IMR-90 (cell line): ENCODE measurements at places on chromosomes 3 and 15. TPM values are rescaled to one million over a fixed set of nuclear protein-coding genes. Genes with fewer than 3 reads are reported as not detected.

GRCh38 chr3:189954733-189955665, 165.7 kb downstream of the P3H2 start:
- no peak overlapping the region for H3K4me3 ChIP-seq
- no peaks in the 10 kb centered on the region for H3K27me3 ChIP-seq
- H3K27ac ChIP-seq = no peak overlapping the region
- DNase-seq = no peak
- H3K36me3 ChIP-seq = peaks cover 2% of the 10 kb centered on the region; the same call in 1 of the 2 replicates
- H3K4me1 ChIP-seq = no peaks in the 10 kb centered on the region

The GP9 gene
- polyA plus RNA-seq = not detected in 2 replicates

GRCh38 chr3:16329826-16330129, 64.8 kb downstream of the OXNAD1 start:
- DNase-seq = no peak
- no peak overlapping the region for H3K4me3 ChIP-seq
- H3K27ac ChIP-seq = no peak overlapping the region
- peaks cover 5% of the 10 kb centered on the region; the same call in 1 of the 2 replicates for H3K4me1 ChIP-seq

GRCh38 chr3:43389388-43390254, 103.3 kb downstream of the SNRK start:
- no peaks in the 10 kb centered on the region for H3K27me3 ChIP-seq
- peak; percentile 88 for DNase-seq
- H3K27ac ChIP-seq = peak overlapping the region; percentile 59
- peaks cover 11% of the 10 kb centered on the region for H3K4me1 ChIP-seq
- no peak overlapping the region for H3K4me3 ChIP-seq

The AMIGO3 gene
- polyA plus RNA-seq = 1.5 and 2.7 TPM in 2 replicates

- H3K27me3 ChIP-seq = peaks cover 26% of the 10 kb centered on the region
- no peak for DNase-seq
- H3K27ac ChIP-seq = no peak overlapping the region
- no peaks in the 10 kb centered on the region for H3K36me3 ChIP-seq
- H3K4me3 ChIP-seq = no peak overlapping the region
Measured at GRCh38 chr3:198070871-198071270, 110.9 kb downstream of the LMLN start.

- H3K36me3 ChIP-seq = no peaks in the 10 kb centered on the region
- H3K27me3 ChIP-seq = no peaks in the 10 kb centered on the region
- H3K4me1 ChIP-seq = no peaks in the 10 kb centered on the region
- H3K4me3 ChIP-seq = no peak overlapping the region
- DNase-seq = peak; percentile 41
Measured at GRCh38 chr15:88238618-88239430, 17.7 kb downstream of the NTRK3 start.

DNA sequence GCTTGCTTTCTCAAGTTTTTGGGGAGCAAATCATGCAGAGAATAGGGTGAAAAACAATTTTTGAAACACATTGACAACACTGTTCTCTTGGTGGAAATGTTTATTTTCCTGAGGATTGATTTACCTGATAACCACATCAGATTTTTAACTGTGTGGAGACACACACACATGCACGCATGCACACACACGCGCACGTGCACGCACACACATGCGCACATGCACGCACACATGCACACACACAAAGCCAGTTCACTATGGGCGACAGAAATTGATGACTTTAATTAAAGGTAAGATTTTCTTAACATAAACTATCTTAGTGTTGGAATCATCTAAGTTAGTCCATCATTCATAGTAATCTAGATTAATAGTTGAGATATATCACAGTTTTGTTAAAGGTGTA, 15.3 kb downstream of the LMLN start:
- no peaks in the 10 kb centered on the region for H3K27me3 ChIP-seq
- no peak overlapping the region for H3K27ac ChIP-seq
- no peaks in the 10 kb centered on the region for H3K36me3 ChIP-seq
- no peak overlapping the region for H3K4me3 ChIP-seq
- DNase-seq = no peak
- H3K4me1 ChIP-seq = no peaks in the 10 kb centered on the region

- no peaks in the 10 kb centered on the region for H3K27me3 ChIP-seq
- no peaks in the 10 kb centered on the region for H3K4me1 ChIP-seq
- no peak overlapping the region for H3K27ac ChIP-seq
- no peak for DNase-seq
Measured at GRCh38 chr15:94524565-94524964, 293.2 kb downstream of the MCTP2 start.

DNA sequence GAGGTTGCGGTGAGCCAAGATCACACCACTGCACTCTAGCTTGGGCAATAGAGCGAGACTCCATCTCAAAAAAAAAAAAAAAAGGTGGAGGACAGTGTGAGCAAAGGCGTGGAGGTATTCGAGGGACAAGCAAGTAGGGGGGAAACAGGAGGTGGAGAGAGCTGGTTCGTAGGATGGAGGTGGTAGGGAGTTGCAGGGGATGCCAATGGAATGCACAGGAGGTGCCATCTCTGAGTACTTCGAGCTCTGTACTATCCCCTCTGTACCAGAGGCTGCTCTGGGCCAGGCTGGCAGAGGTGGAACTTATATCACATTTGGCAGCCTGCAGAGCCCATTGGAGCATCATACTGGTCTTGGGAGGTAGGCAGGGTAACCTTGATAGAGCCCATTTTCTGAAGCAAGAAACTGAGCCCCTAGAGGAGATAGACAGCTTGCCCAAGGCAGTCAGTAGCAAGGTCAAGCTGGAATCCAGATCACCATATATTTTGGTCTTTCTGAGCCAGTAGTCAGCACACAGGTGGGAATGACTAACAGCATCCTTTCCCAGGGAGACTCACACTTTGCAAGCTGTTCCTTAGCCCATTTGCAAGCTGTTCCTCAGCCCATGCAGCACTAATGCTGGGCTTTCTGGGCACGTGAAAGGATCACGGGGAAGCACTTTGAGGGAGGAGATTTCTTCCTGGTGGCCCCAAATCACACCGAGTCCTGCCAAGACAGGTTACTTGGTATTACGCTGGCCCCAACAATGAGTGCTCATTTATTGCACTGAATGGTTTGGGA, 9.2 kb upstream of the CCDC33 start:
- no peaks in the 10 kb centered on the region for H3K36me3 ChIP-seq
- H3K4me3 ChIP-seq = no peak overlapping the region
- H3K4me1 ChIP-seq = no peaks in the 10 kb centered on the region
- peaks cover 66% of the 10 kb centered on the region for H3K27me3 ChIP-seq

DNA sequence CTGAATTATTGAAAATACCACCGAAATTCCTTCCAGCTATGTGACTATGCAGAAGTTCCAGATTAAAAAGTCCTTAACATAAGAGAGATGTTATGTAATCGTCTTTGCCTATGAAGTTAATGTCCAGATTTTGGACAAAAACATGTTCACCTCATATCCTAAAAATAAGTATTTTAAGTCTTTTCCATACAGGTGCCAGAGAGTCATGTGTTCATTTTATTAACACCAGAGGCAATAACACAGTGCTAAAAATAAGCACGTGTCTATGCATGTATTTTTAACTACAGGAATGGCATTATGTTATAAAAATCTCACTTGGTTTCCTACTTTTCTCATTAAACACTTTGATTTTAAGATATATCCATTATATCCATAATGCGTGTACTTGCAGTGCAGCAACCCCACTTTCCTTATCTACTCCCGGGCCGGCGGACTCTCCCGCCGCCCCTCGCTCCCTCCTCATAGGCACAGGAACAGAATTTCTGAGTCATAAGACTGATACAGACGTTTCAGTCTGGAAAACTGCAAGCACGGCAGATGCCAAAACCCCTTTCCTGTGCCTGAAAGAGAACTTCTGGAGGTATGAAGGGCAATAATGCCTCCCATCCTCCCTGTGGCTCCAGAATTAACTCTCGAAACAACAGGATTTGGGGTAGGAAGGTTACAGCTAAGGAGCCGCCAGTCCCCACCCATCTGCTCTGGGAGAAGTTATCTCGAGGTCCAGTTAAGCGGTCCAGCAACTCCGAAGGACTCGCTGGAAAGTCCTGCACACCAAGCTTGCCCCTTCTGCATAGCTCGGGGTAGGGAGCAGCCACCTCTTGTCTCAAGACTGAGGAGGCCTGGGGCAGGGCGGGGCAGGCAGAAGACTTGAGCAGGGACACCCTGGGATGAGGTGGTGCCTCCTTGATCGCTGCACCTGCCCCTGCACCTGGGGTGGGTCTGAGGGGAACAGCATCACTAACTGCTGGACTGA, 22.3 kb upstream of the PSTPIP1 start:
- no peaks in the 10 kb centered on the region for H3K36me3 ChIP-seq
- H3K27me3 ChIP-seq = peaks cover 40% of the 10 kb centered on the region
- no peak overlapping the region for H3K4me3 ChIP-seq
- H3K27ac ChIP-seq = no peak overlapping the region
- DNase-seq = peak; percentile 42

DNA sequence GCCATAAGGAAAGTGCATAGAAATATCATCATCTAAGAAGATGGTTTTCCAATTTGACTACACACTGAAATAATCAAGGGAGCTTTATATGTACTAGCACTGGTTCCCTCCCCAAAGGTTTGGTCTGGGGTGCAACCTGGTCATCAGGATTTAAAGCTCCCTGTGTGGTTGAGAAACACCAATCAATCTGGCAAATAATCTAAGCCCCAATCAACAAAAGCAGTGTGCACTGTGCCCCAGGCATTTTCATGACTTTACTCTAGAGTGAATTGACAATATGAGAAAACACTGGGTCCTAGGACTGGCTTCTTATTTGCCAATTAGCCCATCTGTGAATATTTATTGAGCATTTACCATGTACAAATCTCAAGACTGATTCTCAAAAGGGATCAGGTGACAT, 255.1 kb downstream of the MEIS2 start:
- no peaks in the 10 kb centered on the region for H3K36me3 ChIP-seq
- DNase-seq = no peak
- H3K27me3 ChIP-seq = no peaks in the 10 kb centered on the region
- no peak overlapping the region for H3K27ac ChIP-seq

DNA sequence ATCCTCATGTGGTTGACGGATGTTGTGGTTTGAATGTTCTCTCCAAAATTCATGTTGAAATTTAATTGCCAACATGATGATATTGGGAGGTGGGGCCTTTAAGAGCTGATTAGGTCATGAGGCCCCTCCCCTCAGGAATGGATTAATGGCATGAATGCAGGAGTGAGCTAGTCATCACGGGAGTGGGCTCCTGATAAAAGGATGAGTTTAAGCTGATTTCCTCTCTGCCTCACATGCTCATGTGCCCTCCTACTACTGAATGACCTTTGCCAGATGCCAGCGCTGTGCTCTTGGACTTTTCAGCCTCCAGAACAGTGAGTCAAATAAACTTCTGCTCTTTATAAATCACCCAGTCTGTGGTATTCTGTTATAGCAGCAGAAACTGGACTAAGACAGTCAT, 111.2 kb downstream of the MYO5A start:
- no peaks in the 10 kb centered on the region for H3K4me1 ChIP-seq
- H3K4me3 ChIP-seq = no peak overlapping the region
- no peaks in the 10 kb centered on the region for H3K27me3 ChIP-seq
- no peak overlapping the region for H3K27ac ChIP-seq
- H3K36me3 ChIP-seq = peaks cover 1% of the 10 kb centered on the region; the same call in 1 of the 2 replicates

GRCh38 chr3:7025581-7026300, 164.8 kb downstream of the GRM7 start:
- H3K4me3 ChIP-seq = no peak overlapping the region
- H3K36me3 ChIP-seq = no peaks in the 10 kb centered on the region
- no peaks in the 10 kb centered on the region for H3K27me3 ChIP-seq

The NOX5 gene
- polyA plus RNA-seq = 0.07 and 0.20 TPM in 2 replicates

The INSYN1 gene
- polyA plus RNA-seq = 0.34 and 0.49 TPM in 2 replicates

- no peak overlapping the region for H3K4me3 ChIP-seq
- no peaks in the 10 kb centered on the region for H3K4me1 ChIP-seq
Measured at GRCh38 chr3:113516115-113516505, 1.2 kb upstream of the SPICE1 start.

DNA sequence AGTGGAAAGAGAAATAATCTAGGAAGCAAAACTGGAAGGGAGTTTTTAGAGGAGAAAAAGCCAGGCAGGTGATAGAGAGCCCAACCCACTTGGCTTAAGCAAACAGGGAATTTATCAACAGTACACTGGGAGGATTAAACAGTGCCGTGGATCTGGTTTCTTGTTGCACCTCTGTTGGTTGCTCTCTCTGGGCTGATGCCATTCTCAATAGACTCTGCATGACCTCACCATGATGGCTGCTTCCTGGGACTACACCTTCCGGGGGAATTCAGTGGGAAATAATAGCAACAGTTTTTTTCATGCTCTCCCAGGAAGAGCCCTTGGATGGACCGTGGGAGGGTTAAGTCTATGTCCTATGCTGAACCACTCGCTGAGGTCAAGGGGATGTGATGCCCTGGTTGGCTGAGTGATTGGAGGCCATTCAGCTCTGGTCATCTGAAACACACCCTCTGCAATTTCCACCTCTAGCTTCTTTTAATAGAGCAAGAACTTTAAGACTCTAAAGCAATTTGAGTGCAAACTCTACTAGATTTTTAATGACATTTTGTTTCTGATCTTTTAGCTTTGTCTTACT, 74.2 kb downstream of the EPHB1 start:
- no peaks in the 10 kb centered on the region for H3K4me1 ChIP-seq
- H3K27me3 ChIP-seq = no peaks in the 10 kb centered on the region
- no peak overlapping the region for H3K4me3 ChIP-seq
- no peak for DNase-seq
- no peak overlapping the region for H3K27ac ChIP-seq
- H3K36me3 ChIP-seq = no peaks in the 10 kb centered on the region

DNA sequence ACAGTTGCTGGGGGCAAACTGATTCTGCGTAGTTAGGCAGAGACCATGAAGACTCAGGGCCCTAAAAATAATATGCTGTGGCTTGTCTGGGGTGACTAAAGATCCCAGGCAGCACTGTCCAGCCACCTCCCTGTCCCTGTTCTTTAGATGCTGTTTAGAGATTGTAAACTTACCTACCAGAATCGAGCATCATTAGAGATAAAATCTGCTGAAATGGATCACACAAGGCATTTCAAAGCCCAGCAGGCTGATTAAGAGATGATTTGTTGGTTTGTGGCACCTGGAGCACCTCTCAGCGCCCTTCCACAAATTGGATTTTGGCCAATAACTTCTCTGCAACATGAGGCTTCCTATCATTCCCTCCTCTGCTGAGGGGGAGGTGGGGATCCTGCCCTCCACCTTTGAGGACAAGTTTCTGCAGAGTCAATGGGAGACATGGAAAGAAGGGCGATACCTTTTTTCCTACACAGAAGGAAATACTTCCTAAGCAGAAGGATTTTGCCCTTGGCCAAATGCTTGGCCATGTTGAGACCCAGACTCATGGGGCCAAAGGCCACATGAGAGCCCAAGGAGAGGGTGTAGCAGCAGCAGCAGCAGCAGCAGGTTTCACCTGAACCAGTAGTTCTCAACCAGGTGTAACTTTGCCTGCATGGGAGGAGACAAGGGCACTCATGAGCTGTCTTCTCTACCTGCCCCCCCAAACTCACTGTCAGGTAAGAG, 37.5 kb downstream of the SEMA5B start:
- H3K4me1 ChIP-seq = no peaks in the 10 kb centered on the region
- peaks cover 87% of the 10 kb centered on the region for H3K27me3 ChIP-seq
- no peak overlapping the region for H3K27ac ChIP-seq
- no peak overlapping the region for H3K4me3 ChIP-seq
- DNase-seq = no peak
- no peaks in the 10 kb centered on the region for H3K36me3 ChIP-seq

GRCh38 chr3:43748179-43748578, 57.4 kb downstream of the ABHD5 start:
- no peaks in the 10 kb centered on the region for H3K36me3 ChIP-seq
- DNase-seq = peak; percentile 62
- peak overlapping the region; percentile 65 for H3K27ac ChIP-seq
- peaks cover 19% of the 10 kb centered on the region for H3K4me1 ChIP-seq
- no peak overlapping the region for H3K4me3 ChIP-seq
- H3K27me3 ChIP-seq = no peaks in the 10 kb centered on the region
